Immature natural killer cell (primary cell): ENCODE measurements at places on chromosomes 4 and X.

DNA sequence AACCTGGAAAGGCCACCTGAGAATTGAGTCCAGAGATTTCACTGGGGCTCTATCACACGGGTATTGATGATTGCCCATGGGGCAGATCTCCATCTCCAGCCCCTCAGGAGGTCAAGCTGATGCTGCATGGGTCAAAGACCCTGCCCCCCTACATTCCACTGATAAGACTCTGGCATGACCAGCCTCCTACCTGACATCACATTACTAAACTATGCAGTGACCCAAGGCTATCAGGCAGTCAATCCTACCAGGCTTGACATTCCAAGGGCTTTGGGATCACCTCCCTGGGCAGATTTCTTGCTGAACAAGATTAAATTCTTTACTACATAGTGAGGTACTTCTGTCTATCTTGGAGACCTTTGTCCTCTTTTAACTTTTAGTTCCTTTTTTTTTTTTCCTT lies 192.7 kb upstream of the STS start:
- DNase-seq, result no peak

- no peak for DNase-seq
These were observed 51.7 kb downstream of the ATP11C start for GRCh38 chrX:139881130-139881529.

DNA sequence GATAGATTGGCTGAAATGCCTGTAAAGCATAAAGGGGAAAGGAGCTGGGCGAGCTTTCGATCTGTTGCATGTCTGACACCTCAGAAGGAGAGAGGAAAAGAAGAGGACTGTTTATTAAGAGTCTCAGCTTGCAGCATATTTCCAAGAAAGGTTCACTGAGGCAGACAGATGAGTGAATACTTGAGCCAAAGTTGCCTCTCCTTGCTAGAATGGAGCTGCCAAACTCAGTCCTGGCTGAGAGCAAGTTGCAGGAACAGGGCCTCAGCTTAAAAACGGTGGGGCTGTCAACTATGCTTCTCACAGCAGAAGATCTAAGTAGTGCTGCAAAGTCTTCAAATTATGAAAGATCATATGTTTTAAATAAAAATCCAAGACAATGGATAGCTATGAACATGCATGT lies 707.5 kb downstream of the PCDH7 start:
- DNase-seq, result no peak

DNA sequence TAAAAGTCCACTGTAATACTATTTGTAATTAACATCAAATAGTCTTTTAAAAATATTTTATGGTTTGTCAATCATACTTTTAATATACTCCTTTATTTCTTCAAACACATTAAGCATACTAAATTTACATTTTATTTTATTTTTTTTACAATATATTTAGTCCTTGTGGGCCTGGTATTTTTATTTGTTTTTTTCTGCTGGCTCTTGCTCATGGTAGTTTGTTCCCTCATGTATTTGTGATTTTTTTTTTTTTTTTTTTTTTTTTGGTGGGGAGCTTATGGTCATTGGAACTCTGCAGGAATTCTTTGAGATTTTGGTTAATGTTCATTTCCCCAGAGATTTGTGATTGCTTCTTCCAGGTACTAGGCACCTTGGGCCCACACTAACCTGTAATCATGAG lies 185.5 kb downstream of the PDGFRA start:
- no peak for DNase-seq

GRCh38 chr4:17915439-17915838 lies 104.7 kb downstream of the NCAPG start:
- DNase-seq, result no peak

DNA sequence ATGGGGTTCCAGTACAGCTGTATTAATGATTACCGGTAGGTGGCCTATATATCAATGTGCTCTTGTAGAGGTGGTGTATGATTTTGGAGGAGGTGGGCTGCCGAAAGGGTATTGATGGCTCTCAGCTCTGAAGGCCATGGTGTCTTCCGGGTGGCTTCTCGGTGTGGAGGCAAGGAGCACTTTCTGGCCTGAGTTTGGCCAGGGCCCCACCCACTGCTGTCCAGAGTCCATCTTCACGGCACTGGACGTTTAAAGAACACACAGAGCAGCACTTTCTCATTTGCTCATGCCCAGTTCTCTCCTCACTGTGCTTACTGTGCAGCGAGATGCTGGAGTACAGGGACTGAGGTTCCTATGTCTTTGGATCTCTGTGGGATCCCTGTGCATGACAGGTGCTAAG lies 16.1 kb downstream of the BST1 start:
- no peak for DNase-seq

- DNase-seq, result no peak
These were observed 3.3 kb upstream of the HPGDS start for GRCh38 chr4:94345969-94346368.

DNA sequence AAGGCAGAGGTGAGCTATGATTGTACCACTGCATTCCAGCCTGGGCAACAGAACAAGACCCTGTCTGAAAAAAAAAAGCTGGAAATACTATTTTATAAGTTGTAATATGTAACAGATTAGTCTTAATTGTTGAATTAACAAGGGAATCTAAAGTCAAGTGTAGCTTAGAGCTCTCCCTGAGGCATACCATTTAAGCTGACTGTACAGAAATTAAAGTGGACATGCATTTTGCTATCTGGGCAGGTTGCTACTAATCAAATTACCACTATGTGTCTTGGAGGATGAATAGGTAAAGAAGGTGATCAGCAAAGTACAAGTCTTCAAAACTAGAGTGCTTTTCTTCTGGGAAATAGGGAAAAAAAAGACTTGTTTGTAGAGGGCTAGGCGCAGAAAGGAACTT lies 205.3 kb upstream of the JADE1 start:
- no peak for DNase-seq

GRCh38 chr4:85777908-85778631 lies 303.1 kb downstream of the ARHGAP24 start:
- no peak for DNase-seq

GRCh38 chr4:6731780-6732179 lies 15.8 kb downstream of the BLOC1S4 start:
- DNase-seq, result no peak

DNA sequence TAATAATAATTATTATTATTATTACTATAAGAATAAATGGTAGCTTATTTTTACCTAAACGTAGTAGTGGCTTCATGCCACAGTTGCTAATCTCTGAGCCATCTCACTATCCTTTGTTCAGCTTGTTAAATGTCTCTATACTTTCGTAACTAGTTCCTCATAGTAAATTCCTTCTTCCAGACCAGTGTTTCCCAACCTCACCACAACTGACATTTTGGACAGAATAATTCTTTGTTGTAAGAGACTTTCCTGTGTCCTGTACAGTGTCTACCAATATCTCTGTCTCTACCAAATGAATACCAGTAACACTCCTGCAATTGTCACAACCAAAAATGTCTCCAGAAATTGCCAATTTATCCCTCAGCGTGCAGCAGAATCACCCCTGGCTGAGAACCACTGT lies 1040.9 kb downstream of the DMD start:
- DNase-seq, result no peak
